ENCODE measurements at places on chromosomes 16 and 17.

DNA sequence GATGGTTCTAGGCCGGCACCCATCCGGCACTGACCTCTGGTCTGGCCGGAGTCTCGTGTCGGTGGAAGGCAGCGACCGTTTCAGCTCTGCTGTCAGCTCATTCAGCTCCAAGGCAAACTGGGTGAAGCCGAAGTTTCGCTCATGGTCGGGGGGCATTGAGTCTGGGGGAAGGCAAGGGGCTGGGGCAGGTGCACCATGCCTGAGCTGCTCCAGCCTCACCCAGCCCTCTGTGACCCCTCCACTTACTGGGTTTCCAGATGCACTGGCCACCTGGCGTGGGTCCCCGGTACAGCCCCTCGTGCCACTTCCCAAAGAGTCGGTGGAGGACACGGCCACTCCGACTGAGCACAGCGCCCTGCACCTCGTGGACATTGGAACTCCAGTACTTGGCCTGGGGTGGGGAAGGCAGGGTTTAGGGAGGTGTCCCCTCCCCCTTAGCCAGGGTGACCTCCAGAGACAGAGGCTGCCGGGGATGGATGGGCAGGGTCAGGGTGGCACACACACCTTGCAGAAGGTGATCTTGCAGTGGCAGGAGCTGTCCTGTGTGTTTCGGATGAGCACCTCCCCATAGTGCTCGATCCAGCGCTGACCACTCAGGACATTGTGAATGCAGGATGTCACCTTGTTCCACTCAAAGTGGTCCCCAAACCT is 12.6 kb downstream of the OSBPL7 start:
- DNase-seq: no peak

DNA sequence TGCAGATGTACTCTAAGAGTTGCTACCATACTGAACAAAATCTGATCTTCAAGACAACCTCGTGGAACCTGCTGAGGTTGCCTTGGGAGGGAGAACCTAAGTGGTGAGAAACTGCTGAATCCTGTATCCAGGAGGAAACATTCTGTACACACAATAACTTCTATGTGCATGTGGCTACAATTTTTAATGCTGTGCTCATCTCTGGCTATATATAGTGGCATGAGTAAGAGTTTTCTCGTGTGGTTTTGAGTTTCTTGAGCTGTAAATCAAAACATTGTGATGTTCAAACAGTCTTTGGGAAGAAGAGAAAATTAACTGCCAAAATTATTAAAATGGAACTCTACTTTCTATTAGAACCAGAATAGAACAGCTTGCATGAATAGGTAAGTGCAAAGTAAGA is 206.8 kb downstream of the CA10 start:
- no peak for DNase-seq

DNA sequence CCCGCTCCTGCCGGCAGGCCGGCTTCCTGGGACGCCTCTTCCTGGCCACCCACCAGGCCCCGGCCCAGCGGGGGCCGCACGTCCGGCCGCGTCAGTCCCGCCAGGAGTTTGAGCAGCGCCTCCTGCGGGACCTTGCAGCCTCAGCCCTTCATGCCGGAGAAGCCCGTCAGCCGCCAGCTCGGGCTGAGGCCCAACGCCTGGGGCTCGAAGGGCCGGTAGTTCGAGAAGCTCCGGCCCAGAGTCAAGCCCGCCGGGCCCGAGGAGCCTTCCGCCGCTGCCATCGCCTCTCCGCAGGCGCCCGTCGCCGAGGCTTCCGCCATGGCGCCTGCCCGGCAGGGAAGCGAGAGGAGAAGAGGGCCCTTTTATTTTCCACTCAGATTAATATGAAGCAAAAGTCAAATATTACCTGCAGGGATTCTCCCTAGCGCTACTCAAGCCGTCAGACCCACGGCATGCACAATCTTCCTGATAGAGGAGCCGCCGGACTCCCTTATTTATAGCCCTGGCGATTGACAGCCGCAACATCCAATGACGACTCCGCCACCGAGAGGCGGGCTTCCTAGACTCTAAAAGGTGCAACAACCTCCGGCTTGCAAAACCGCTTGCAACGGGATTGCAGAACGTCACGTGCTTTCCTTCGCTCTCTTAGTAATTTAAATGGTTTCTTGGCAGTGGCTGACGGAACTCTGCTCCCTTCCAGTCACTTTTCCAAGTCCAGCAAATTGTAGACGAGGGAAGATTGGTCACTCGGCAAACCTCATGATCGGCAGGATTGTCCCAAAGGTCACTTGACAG is at the start of gene SEPHS2:
Gene SEPHS2 (minus strand): TSS at position 467 of the 795 bp plus-strand sequence. CDS start 147 bp downstream, at position 320.
- peak; percentile 86 for DNase-seq

GRCh38 chr16:65775829-65776228 is 590.7 kb upstream of the CDH5 start:
- no peak for DNase-seq

- no peak for DNase-seq
Observed at GRCh38 chr16:86367291-86368072, 142.8 kb upstream of the FOXF1 start.

- peak; percentile 70 for DNase-seq
Observed at GRCh38 chr17:63096426-63096825, 130.4 kb downstream of the TANC2 start.

DNA sequence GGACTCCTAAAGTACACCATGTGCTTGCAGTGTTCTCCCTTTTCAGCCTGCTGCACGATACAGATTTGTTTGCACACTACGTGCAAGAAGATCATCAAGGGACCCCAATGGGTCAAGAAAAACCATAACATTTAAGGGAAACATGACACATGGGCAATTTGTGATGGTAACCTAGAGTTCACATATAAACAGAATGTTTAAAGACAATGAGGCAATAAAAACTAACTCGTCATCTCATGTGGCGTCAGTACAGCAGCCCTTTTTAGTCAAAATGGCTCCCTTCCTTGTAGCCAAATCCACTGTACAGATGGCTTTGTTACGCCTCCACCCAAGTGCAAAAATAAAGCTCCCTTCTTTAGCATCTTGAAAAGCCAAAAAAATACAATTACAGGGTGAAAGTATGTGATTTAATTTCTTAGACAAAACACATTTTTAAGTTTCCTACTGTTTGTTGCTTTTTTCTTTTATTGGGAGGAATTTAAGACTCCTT is 173.7 kb downstream of the CDK5R1 start:
- no peak for DNase-seq

GRCh38 chr16:74140557-74140956 is 156.1 kb upstream of the PSMD7 start:
- DNase-seq: no peak
